ENCODE measurements at places on chromosomes 4 and X.

DNA sequence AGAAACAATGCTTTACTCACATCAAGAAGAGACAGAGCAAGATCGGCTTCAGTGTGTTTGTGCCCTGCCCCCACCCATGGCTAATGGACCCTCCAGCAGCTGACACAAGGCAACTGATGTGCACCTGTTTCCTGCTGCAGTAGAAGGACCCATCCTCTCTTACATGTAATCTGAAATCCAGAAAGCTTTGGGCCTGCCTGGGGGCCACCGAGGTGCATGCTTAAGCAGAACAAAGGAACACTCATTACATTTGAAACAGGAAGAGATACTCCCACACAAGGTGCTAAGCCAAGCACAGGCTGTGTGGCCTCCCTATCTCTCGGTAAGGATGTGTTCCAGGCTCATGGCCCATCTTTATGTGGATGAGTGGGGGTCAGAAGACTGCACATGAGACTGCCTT lies 338.0 kb downstream of the SPOCK3 start:
- DNase-seq: no peak

DNA sequence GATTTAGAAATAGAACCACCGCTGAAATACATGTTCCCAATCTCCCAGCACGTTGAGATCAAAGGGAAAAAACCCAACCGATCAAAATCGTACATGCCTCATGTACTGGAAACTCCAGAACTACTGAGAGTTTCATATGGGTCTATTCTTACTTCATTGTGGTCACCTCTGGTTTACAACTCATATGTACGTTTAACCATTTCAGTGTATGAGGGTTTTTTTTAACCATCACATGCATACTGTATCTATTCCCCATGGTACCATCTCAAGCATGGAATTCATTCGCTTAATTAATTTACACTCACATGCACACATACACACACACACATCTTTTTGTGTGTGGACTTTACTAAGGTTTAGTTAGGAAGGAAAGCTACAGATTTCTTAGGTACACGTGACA lies 46.0 kb upstream of the CLNK start:
- no peak for DNase-seq

- no peak for DNase-seq
These were observed 13.0 kb upstream of the ODAPH start for GRCh38 chr4:75542824-75543223.

GRCh38 chr4:29326816-29327215 lies 1393.4 kb upstream of the PCDH7 start:
- no peak for DNase-seq

DNA sequence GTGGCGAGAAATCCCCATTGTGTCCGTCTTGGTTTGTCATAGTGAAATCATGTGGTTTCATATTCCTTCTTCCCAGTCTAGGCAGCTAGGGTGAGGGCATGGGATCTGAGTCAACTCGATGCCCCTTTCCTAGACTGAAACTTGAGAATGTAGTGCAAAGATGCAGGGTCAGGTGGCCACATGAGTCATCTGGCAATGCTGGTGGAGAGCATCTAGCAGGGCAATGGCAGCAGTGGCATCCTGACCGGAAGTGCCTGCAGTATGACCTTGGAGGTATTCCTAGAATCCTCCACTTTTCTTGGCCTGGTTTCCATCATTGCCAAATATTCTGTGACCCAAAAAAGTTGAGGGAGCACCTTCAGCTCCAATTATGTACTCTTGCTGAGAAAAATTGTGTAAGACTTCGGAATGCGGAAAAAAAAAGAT lies 39.1 kb upstream of the TMEM184C start:
- DNase-seq: no peak

DNA sequence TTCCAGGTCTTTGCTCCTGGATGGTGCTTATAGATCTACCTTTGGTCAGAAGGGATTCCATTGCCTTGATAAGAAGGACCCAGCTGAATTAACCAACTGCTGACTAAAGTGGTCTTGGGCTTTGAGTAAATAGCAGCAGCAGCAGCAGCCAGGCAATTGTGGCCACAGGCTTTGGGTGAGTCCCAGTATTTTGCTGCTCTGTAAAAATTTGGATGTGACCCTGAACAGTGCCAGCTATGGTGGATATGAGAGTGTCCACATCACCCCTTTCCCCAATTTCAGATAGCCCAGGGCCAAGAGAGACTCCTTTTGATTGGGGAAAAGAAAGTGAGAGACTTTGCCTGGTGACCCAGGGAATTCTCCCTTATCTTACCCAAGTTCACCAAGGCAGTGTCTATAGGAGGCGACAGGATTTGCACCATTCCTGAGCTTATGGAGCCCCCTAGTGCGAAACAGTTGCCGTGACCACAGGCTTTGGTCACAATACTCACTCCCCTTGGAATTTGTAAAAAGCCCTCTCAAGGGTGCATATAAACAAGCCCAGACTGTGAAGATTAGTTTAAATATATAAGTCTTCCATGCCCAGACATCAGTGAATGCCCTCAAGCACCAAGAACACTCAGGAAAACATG lies 518.0 kb downstream of the TMA16 start:
- no peak for DNase-seq

Measured in stimulated activated CD8-positive, alpha-beta memory T cell treated with anti-CD3 and anti-CD28 coated beads, Interleukin-15, amount 100 ng/mL, for 48 hours (primary cell).